ENCODE measurements at places on chromosomes 11 and 22.

DNA sequence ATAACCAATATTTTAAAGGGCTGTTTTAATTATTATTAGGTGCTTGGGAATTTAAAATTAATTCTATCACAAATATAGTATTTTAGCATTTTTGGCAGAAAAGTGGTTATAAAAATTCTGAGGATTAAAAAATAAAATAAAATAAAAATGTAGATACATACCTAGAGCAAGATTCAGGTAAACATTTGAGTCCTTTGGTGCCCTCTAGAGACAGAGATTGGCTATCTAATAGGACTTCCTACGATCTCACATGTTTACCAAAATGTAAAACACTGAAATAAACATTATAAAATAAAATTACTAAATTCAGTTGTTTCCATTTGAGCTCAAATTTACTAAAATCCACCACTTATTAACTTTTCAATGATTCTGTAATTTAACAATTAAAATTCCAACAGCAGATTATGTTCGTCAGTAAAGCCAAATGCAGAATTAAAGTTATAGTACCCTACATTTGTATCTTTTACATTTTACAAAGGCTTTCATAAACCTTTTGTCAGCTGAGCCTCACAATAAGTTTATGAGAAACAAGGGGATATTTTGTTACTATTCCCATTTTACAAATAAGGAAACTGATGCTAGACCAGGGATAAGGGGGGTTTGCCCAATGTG is 27.7 kb downstream of the SLC36A4 start:
- DNase-seq = peak; percentile 34

- DNase-seq = no peak
These were observed 42.5 kb downstream of the CABIN1 start for GRCh38 chr22:24053481-24054226.

GRCh38 chr11:65722261-65722660 is 1.7 kb upstream of the RNASEH2C start:
- no peak for DNase-seq

DNA sequence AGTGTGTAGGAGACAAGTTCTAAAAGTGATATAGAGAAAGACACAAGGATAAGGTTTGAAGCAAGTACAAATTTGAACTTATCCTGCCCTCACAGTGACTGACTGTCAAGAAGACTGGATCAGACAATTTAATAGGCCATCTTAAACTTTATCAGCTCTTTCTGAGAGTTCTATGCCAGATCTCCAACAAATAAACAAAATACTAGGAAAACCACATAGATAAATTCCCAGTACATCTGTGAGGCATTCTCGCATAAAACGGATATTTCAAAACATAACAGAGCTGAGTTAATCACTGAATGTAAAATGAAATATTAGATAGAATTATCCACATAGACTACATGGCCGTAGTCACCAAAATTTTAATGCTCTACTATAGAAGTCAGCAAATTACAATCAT is 120.9 kb upstream of the LUZP2 start:
- DNase-seq = no peak

DNA sequence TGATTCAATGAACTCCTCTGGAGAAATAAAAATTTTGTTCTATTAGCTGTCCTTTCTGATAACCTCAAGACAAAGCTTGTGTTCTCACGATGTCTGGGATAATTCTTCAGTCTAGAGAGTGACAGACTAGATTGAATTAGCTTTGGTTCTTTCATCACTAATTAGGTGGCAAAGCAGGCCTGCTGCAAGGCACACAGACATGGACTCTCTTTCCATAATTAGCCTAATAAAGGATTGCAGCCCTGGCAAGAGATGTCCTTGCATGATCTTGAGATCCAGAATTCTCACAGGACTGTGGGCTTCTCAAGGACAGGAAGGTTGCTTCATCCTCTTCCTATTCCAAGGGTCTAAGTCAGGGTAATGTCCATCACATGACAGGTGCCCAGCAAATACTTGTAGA is 245.6 kb upstream of the ZC3H12C start:
- no peak for DNase-seq

GRCh38 chr22:50717709-50718351 is 20.2 kb upstream of the ACR start:
- no peak for DNase-seq

GRCh38 chr11:107430525-107430924 is 27.1 kb downstream of the CWF19L2 start:
- no peak for DNase-seq

- no peak for DNase-seq
These were observed 9.7 kb downstream of the MTNR1B start for GRCh38 chr11:92979176-92979575.

GRCh38 chr22:23077627-23078461 is 7.5 kb downstream of the GNAZ start:
- no peak for DNase-seq

DNA sequence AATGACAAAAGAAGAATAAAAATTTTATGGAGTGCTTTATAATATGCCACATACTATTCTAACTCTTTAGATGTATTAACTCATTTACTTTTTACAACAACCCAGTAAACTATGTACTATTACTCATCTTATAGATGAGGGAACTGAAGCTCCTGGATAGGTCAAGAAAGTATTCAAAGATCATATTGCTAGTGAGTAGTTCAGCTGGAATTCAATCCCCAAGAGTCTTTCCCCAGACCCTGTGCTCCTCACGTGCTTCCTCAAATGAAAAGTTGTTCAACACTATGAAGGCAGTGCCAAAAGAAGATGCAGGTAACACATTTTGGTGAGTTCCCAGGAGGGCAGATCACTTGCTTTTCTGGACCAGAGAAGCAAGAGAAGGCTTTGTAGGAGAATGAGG is 46.8 kb downstream of the BTG4 start:
- DNase-seq = no peak

DNA sequence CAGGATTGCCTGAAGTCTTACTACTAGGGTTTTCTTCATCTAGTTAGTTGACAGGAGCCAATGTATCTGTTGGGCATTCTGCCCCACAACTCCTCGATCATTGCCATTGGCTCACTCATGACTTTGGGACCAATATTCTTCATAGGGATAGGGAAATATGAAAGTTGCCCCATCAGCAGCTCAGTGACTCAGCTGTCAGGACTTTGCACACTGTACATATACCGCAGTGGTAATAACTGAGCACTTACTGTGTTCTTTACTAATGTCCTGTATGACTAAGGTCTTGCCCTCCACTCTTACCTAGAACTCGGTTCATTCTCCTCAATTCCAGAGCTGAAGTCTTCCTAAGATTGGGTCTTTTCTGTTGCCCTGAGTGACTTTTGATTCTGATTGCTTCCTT is 46.8 kb upstream of the PGR start:
- no peak for DNase-seq

DNA sequence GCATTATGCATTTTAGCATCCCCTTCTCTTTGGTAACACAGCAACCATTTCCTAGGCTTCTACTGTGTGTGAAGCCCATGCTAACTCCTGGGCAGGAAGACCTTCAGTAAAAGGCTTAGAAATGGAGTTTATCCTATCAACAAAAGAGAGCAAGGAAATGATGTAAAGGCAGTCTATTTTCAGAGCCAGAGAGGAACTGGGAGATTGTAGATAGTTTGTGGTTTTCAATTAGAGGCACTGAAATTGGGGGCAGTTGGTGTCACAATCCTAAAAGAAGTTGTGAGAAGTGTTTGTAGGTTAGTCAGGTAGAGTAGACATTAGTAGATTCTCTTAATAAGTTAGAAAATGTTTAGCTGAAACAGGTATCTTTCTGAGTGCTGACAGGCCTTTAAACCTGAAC is 7.1 kb downstream of the ACAD8 start:
- DNase-seq = no peak

GRCh38 chr22:21587803-21588611 is 20.5 kb downstream of the UBE2L3 start:
- DNase-seq = no peak

DNA sequence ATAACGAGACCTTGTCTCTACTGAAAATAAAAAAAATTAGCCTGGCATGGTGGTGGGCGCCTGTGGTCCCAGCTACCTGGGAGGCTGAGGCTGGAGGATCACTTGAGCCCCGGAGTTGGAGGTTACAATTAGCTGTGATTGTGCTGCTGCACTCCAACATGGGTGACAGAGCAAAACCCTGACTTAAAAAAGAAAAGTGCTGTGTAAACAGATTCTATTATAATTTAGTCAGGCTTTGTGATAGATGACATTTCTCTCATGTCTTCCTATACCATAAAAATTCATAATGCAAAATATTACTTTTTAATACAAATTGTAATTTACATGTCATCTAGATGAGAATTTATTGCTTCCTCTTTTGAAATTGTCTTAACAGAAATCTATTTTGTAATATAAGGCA is 94.1 kb downstream of the MTMR3 start:
- no peak for DNase-seq

- no peak for DNase-seq
These were observed 31.1 kb upstream of the PRSS23 start for GRCh38 chr11:86769219-86769618.

GRCh38 chr22:47063071-47063509 is 300.6 kb downstream of the TBC1D22A start:
- DNase-seq = no peak

GRCh38 chr22:46079861-46080821 is 70.2 kb upstream of the PPARA start:
- no peak for DNase-seq

DNA sequence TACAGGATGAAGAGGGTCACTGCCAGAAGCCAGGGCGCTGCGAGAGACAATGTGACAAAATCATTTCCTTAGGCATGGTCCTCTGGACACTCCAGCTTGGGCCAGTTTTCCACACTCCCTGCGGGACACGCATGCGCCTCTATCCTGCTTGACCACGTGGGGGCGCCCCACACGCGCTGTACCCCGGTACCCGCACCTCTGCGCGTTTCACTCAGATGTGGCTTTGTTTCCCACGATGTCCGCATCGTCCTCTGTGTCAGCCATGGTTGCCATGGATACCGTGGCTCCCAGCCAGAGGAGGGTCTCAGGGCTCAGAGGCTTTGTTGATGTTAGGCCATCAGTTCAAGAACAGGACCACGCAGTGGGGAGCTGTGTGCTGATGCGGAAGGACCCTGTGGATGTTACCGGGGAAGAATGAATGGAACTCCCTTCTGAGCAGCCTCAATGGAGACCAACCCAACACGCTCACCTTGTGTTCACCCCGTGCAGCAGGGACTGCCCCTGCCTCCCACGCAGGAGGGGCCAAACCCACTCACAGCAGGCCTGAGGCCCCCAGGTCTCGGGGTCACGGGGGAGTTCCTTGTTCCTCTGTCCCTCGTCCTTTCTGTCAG is 101.1 kb upstream of the SLC22A12 start:
- peak; percentile 92 for DNase-seq

- no peak for DNase-seq
These were observed 94.3 kb downstream of the SOX6 start for GRCh38 chr11:16261836-16262644.

GRCh38 chr11:14454861-14455632 is 44.6 kb downstream of the COPB1 start:
- DNase-seq = peak; percentile 16

DNA sequence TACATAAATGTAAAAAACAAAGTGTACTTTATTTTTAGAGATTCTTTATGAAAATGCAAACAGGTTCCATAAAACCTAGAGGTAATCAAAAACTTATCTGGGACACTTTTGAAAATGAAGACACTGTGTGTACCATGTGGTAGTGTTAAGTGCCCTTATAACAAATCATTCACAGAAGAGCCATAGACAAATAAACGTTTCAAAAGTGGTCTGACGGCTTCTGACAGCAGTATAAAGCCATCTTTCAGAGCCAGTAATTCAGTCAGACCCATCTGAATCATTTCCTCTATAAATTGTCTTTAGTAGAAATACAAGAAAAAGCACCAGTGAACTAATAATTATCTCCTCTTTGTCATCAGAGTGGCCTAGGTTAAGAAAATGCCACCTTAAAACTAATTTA is 100.0 kb downstream of the PAX6 start:
- no peak for DNase-seq

GRCh38 chr11:86740628-86741483 is 59.5 kb upstream of the PRSS23 start:
- DNase-seq = peak; percentile 11

GRCh38 chr22:50247748-50248147 is 2.9 kb upstream of the TUBGCP6 start:
- DNase-seq = peak; percentile 66

GRCh38 chr22:45857519-45857918 is 119.4 kb downstream of the WNT7B start:
- no peak for DNase-seq

DNA sequence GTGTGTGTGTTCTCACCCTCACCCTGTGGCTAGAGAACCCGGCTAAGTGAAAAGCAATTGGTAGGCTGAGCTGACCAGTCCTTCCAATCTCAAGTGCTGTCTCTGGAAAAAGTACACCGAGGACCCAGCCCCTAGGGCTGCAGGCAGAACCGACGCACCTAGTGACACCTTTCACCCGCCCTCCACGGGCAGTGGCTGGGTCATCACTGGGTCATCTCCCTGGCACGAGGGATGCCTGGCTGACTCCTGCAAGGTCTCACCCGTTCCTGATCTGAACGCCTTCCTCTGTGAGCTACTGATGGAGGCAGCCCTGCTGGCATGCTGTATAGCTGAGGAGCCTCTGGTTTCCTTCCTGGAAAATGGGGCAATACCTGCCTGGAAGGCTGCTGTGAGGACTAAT is 311.5 kb downstream of the NTM start:
- DNase-seq = no peak

DNA sequence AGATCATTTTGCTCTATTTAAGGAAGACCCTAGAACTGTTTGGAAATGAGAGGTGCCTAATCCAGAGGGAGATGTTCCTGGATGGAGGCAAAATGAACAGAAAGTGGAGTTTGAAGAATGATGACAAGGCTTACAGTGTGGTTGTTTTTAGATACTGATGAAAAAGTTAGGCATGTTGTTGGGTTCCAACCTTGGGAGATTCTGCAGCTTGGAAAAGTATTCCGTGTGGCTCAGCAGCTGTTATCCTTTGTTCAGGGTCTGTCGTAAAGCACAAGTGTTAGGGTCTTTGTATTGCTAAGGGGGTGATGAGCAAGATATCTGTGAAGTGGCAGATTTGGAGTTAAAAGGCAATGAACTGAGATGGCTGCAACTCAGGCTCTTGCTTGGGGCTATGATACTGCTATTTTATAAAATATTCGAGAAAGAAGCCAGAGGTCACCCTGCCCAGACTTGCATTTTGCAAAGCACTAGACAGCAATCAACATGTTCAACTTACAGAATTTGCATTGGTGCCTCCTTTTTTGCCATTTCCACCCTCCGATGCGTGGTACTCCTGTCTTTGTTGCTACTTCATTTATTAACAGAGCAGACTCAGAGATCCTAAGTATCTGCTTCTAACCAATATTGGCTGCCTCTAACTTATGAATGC is 45.3 kb upstream of the POGLUT3 start:
- no peak for DNase-seq

GRCh38 chr11:44189986-44190882 is 94.8 kb downstream of the EXT2 start:
- DNase-seq = no peak

- DNase-seq = peak; percentile 15
These were observed 10.9 kb upstream of the FCHSD2 start for GRCh38 chr11:73152861-73153483.

DNA sequence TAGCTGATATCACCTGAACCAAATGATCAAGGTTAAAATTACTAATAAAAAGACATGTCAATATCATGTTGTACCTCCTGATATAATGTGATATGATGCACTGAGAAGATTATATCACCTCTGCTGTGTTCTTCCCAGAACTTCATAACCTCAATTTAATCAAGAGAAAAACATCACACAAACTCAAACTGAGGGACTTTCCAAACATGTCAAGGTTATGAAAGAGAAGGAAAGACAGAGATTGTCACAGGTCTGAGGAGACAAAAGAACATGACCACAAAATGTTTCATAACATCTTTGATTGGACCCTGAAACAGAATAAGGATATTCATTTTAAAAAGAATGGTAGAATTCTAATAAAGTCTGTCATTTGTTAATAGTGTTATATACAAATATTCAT is 43.0 kb upstream of the CFAP300 start:
- DNase-seq = no peak
